Peyer's patch (tissue), 4 donors: ENCODE measurements at places on chromosomes 3 and 15.

- H3K4me1 ChIP-seq, result no peaks in the 10 kb centered on the region
- DNase-seq, result no peak
- no peak overlapping the region for H3K4me3 ChIP-seq
- no peaks in the 10 kb centered on the region for H3K27me3 ChIP-seq
- peak overlapping the region; percentile 22 for H3K27ac ChIP-seq
These were observed 7.3 kb downstream of the MCTP2 start for GRCh38 chr15:94238539-94239118.

GRCh38 chr3:87082796-87083440 is 92.0 kb upstream of the VGLL3 start:
- DNase-seq, result no peak
- H3K27ac ChIP-seq, result no peak overlapping the region
- no peaks in the 10 kb centered on the region for H3K27me3 ChIP-seq
- no peak overlapping the region for H3K4me3 ChIP-seq
- H3K4me1 ChIP-seq, result no peaks in the 10 kb centered on the region

- H3K27ac ChIP-seq, result peak overlapping the region; percentile 98
- no peaks in the 10 kb centered on the region for H3K27me3 ChIP-seq
- no peaks in the 10 kb centered on the region for H3K36me3 ChIP-seq
- no peaks in the 10 kb centered on the region for H3K4me1 ChIP-seq
- peak overlapping the region; percentile 88 for H3K4me3 ChIP-seq
- peak; percentile 83 for DNase-seq
These were observed 394 bp downstream of the OSBPL10 start for GRCh38 chr3:31980530-31981205.

DNA sequence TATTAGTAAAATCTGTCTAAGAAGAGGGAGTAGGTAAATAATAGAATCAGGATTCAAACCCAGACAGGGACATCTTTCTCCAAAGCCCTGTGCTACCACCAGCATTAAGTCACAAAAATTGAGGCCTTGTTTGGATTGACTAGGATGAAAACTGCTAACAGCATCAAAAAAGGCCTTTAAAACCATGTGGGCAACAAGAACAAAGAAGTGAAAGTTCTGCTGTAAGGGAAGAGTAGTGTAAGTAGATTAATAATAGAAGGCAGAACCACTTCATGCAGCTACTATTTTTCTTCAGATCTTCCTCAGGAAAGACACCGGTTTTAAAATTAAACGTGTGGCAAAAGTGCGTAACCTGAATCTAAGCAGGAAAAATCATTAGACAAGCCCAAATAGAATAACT is 15.3 kb upstream of the KBTBD12 start:
- H3K27me3 ChIP-seq, result no peaks in the 10 kb centered on the region
- H3K4me3 ChIP-seq, result no peak overlapping the region
- H3K36me3 ChIP-seq, result no peaks in the 10 kb centered on the region
- no peak overlapping the region for H3K27ac ChIP-seq

DNA sequence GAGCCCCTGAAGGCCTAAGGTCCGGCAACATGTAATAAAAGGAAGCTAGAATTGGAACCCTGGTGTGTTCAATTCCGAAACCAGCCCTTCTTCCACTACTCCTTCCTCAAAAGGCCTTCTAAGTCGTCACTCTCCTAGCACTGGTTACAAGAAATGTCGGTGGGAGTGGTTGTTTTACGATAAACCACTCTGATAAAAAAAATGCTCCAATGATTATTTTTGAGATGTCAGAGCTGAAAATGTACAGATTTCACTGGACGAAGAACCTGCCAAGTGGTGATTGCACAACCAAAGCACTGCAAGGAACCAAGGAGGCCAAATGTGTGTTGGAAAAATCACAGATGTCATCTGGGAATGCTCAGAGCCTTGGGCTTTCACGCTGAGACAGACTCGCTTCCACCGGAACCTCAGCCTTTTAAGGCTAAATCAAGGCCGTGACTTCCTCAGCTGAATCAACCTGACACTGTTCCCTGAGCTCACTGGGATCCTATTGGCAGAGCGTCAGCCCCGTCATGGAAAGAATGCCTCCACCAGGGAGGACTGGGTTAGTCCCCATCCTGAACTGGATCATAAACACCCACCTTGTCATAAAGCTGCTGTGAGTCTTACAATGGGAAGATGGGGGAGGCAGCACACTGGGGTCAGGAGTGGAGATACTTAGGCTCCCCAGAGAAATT is 108.1 kb upstream of the THBS1 start:
- peak; percentile 82 for DNase-seq
- no peaks in the 10 kb centered on the region for H3K36me3 ChIP-seq
- no peaks in the 10 kb centered on the region for H3K27me3 ChIP-seq
- peak overlapping the region; percentile 88 for H3K27ac ChIP-seq
- no peaks in the 10 kb centered on the region for H3K4me1 ChIP-seq

GRCh38 chr3:160027541-160028195 is 39.0 kb downstream of the IL12A start:
- DNase-seq, result no peak
- no peaks in the 10 kb centered on the region for H3K36me3 ChIP-seq
- H3K4me1 ChIP-seq, result no peaks in the 10 kb centered on the region
- H3K27me3 ChIP-seq, result no peaks in the 10 kb centered on the region
- no peak overlapping the region for H3K4me3 ChIP-seq

DNA sequence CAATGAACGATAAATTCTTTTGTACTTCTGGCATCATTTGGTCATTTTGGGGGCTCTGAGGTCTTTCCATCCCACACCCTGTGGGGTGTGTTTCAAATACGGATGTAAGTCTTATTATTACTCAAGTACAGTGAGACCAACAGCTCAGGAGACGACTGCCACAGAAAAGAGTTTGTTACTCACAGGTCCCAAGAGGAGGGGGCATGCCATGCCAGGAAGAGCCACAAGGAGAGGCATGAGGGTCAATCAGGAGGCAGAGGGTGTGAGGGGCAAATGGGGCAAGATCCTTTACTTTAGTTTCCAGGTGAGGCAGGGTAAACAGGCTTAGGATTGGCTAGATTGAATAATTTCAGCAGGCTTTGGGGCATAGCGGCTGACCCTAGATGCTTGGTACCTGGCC is 21.6 kb downstream of the TRH start:
- no peaks in the 10 kb centered on the region for H3K4me1 ChIP-seq
- H3K27me3 ChIP-seq, result no peaks in the 10 kb centered on the region
- DNase-seq, result no peak
- no peak overlapping the region for H3K27ac ChIP-seq
- H3K4me3 ChIP-seq, result no peak overlapping the region

GRCh38 chr3:181730316-181730715 is 18.6 kb downstream of the SOX2 start:
- no peak for DNase-seq
- H3K4me3 ChIP-seq, result no peak overlapping the region

- H3K27ac ChIP-seq, result no peak overlapping the region
- no peak for DNase-seq
- no peaks in the 10 kb centered on the region for H3K27me3 ChIP-seq
- no peaks in the 10 kb centered on the region for H3K4me1 ChIP-seq
These were observed 28.6 kb upstream of the PDZRN3 start for GRCh38 chr3:73653351-73653750.

- H3K4me3 ChIP-seq, result peak overlapping the region; percentile 20
- no peaks in the 10 kb centered on the region for H3K36me3 ChIP-seq
- H3K27me3 ChIP-seq, result no peaks in the 10 kb centered on the region
These were observed 112.8 kb upstream of the MEF2A start for GRCh38 chr15:99452728-99453636.

GRCh38 chr3:78529601-78530000 is 1238.2 kb downstream of the ROBO1 start:
- no peaks in the 10 kb centered on the region for H3K4me1 ChIP-seq
- H3K36me3 ChIP-seq, result no peaks in the 10 kb centered on the region
- no peak for DNase-seq
- no peak overlapping the region for H3K4me3 ChIP-seq
